AG04449 (cell line): ENCODE measurements at places on chromosomes 2 and 18.

- no peak for DNase-seq
These were observed 93.5 kb downstream of the ZNF516 start for GRCh38 chr18:76401498-76401897.

DNA sequence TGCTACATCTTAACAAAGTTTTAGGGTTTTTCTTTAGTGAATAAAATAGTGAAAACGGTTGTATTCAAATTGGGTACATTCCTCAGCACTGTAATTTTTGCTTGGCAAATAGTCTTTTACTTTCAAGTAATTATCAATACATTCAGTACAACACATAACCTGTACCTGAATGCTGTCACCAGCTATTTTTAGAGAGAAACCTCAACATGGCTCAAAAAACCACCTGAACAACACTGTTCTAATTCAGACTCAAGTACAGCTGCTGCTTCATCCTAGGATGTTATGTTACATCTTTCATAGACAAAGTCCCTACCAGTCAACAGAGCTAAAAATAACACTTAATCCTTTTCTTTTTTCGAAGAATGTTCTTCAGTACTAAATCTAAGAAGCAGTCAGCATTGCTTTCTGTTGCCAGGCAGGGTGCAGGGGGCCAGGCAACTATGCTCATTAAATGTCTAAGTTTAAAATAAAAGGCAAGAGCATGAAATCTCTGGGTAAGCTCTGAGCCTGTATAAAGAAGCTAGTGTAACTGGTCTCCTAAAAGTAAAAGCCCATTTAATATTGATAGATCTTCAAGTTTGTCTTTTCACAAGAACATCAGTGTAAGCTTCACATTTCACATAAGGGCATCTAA is 20.5 kb downstream of the PDIA6 start:
- DNase-seq: no peak

DNA sequence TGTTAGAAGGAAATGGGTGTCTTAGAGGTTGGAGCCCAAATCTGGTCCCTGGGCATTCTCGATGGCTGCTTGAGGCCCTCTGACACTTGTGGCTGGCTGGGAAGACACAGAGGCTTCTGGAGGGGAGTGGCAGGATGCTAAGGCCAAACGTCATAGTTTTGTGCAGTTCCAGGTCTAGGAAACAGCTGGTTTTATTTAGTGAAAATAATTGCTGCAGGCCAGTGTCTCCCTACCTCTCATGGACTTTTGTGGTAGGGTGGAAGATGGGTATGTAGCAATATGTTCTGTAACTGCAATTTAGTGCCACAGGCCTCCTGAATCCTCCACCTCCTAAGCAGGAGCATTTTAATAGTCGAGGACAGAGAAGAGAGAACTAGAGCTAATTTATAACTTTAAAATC is 32.2 kb upstream of the SPRED2 start:
- no peak for DNase-seq

DNA sequence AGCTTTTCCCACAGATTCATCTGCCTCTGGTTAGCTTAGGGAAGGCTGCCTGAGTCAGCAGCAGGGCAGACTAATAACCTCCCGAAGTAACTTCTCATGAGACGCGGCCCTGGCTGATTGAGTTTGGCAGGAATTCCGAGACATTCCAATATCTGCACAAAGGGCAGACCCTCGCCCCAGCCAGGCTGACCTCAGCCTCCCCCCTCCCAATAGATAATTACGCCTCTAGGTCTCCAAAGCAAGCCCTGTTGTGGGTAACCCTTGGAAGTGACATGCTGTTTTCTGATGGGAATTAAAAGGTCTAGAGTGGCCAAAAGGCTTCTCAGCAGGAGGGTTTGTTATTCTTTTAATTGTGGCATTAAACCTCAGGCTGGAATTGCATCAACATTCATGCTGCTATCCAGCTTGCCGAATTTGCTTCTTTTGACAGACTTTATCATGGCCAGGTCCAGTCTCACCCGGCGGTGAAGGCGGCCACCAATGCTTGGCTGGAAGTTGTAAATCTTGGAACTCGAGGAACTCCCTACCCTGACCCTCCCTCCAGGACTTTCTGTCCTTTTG is 98.0 kb upstream of the SLC14A2 start:
- no peak for DNase-seq

DNA sequence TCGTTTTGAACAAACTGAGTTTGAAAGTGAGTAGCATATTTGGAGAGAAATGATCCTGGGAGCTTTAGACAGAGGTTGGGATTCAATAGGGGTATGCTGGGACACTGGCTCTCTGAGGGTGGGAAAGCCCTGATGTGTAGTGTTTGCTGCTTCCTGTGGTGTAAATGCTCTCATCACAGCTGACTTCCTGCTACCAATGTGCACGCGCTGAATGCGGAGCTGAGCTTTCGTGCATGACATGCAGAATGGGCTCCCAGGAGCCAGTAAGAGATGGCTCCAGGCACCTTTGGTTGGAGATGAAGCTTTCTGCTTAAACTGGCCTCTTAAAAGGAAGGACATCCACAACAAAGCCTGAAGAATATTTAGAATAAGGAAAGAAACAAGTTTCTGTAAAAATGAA is 224.1 kb upstream of the CCDC150 start:
- DNase-seq: no peak

DNA sequence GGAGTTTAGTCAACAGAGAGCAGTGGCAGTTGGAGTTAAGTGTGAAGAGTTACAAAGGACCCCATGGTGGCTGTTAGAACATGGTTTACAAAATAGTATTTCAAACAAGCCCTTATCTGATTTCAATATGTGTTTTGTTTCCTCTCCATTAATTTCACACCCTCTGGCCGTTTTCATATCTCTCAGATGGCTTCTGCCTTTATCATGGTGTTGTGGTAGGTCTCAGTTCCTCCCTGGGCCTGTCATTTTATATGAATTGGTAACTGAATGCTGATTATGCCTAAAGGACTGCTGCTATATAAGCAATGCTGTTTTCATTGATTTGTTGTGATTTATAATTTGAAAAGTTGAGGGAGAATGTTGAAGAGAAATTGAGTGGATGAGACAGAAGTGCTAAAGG is 686.7 kb downstream of the NYAP2 start:
- DNase-seq: no peak

DNA sequence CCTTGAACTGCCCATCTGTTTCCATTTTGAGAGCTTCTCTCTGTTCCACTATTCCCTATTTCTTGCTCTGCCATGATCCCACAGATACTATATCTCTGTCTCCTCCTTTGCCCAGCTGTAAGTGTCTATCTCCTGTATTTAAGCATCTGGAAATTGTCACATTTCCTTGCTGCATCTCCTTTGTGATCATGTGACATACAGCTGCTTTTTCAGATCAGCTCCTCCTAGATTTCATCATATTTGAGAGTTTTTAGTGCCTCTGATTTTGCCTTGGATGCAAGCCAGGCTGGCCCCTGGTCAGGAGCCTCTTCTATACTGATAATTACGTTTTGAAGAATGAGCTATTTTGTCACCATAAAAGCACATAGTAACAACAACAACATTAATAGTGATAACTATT is 131.7 kb upstream of the TNP1 start:
- no peak for DNase-seq

- no peak for DNase-seq
These were observed 13.0 kb upstream of the SULT1C4 start for GRCh38 chr2:108364676-108365297.

DNA sequence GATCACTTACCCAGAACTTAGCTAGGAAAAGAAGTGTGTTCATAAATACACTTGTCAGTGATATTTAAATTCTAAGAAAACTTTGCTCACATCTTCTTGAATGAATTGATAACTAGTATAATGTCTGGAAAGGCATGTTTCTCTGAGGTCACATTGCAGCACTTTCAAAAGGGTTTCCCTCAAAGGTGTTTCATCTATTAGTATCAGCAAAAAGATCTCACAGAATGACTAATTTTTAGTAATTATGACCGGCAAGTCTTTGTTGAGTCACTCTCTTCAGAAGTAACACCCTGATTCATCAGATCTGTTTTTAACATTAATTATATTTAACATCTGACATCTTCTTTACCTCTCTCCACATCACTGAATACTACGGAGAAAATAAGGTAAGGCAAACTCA is 222.3 kb downstream of the IKZF2 start:
- no peak for DNase-seq

GRCh38 chr2:165373278-165374010 is 96.1 kb upstream of the CSRNP3 start:
- DNase-seq: no peak

DNA sequence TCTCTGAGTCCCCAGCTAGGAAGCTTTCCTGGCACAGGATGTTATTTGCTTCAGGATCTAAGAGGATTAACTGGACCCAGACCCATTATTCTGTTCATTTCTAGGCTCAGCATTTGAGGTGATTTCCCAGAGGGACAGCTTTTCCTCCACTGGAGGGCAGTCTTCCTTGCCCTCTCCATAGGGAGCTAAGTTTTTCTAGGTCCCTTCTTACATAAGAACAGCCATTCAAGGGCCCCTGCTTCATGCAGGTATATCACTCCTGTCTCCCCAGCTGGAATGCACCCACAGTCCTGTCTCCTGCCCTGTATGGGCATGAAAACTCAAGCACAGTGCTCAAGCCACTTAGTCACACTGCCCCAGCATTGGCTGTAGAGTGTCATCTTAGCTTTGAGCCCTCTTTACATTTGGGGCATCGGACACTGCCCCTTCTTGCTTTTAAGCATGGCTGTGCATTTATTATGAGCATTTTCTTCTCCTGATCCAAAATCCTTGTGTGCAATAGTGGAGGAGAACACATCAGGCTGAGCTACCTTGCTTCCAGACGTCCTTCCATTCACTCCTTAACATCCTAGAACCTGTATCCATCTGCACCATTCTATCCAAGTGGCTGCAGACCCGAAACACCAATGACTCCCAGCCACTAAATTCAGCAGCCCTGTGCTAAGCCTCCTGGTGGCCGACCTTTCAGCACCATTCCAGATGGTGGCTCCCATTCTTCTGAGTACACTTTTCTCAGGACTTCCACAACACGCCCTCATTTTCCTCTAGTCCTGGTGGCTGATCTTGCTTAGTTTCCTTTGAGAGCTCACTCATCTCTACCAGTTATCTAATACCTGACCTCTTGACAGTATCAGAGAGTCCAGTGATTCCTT is 80.0 kb downstream of the COPS8 start:
- no peak for DNase-seq

DNA sequence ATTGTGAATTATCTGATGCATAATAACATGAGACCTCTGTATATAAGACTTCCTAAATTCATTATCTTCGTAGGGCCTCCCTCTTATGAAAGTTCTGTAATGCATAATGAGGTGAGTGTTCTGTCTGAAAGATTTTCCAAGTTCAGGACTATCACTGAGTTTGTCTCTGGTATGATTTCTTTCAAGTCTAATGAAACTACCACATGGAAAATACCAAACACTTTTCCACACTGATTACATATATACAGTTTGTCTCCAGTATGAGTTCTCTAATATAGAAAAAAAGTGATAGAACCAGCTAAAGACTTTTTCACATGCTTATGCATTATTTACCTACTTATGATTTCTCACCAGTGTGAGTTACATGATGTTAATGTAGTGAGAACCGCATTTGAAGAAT is 34.7 kb downstream of the CTNNA2 start:
- no peak for DNase-seq

DNA sequence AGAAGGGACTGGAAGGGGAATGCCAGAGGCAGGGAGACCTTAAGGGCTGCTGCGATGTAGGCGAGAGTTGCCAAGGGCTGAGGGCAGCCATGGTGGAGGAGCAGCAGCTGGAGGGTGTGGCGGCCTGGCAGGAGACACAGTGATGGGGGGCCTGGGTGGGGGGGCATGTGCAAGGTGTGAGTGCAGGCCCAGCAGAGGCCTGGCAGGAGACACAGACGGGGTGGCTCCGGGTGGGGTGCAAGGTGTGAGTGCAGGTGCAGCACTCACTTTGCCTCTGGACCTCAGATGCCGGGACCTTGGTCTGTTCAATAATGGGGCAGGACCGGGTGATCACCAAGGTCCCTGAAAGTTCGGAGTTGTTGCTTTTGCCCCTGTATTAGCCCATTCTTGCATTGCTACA is 76.2 kb upstream of the ODC1 start:
- DNase-seq: no peak

- no peak for DNase-seq
These were observed 26.2 kb downstream of the RPRD1A start for GRCh38 chr18:36041146-36041545.
